Stimulated activated memory B cell treated with anti-CD40 and anti-IgM and Interleukin-4, amounts not matched to agents 10 μg/mL and 1 μg/mL and 100 μg/mL, for 72 hours (primary cell): ENCODE measurements at places on chromosomes 16 and 17.

- ATAC-seq: peak; percentile 73
These were observed 12.1 kb downstream of the CD300A start for GRCh38 chr17:74478420-74479100.

- ATAC-seq: no peak
These were observed 520.8 kb downstream of the HS3ST4 start for GRCh38 chr16:26212599-26212998.

- no peak for ATAC-seq
These were observed 6.1 kb upstream of the KRTAP2-4 start for GRCh38 chr17:41071606-41072360.

DNA sequence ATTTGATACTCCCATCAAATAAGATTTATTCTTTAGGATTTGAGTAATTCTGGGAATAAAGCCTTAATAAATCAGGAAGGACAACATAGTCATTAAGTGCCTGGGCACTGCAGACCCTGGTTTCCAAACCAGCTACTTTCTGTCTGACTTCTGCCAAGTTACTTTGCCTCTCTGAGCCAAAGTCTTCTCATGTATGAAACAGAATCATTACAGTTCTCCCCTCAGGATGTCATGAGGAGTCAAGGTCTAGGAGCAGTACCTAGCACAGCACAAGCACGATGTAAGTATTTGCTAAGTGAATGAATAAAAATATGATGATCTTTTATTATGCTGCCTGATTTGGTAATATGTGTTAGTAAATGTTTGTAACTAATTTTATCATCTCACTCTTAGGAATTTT is 30.4 kb upstream of the HEATR6 start:
- ATAC-seq: no peak

DNA sequence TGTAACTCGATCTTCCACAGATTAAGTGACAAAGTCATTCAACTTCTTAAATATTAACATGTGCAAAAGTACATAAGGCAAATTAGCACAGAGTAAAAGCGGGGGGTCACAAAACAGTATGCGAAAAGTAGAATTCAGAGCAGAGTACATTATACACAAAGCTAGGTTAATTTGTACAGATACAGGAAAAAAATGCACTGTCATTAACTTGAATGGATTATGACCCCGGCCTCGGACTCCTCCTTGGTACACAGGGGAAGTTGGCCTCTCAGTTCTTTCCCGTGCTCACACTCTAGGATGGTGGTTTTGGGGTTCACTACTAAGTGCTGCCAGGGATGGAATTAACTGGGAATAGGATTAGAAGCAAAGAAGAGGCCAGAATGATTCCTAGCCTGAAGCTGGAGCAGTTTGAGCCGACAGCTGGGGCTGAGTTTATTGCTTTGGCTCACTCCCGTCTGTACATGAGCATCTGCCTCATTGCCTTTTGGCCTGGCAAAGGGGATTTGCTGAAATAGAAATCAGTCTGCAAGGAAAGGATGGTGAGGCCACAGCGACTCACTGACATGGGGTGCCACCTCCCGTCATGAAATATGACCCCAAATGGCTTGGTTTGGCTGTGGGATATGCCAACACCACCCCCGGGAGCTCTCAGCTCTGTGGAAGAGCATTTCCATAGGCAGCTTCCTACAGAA is 23.6 kb downstream of the NTN1 start:
- no peak for ATAC-seq

DNA sequence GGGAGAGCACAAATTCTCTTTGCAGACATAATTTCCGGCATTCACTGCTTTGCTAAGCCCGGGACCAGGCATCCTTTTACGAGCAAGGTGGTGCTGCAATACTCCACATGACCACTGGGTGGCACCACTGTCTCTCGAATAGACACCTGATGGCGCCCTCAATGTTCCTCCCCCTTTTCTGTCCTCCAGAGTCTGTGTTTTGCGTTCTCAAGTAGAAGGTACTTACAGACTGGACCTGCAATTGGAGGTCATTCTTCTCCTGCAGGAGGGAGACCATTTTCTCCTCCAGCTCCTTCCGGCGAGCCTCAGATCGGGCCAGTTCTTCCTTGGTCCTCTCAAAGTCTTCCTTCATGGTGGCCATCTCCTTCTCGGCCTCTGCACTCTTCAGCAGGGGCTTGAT is 45.2 kb downstream of the MYH13 start:
- no peak for ATAC-seq

- ATAC-seq: no peak
These were observed 231.0 kb downstream of the C16orf95 start for GRCh38 chr16:87086156-87086555.

DNA sequence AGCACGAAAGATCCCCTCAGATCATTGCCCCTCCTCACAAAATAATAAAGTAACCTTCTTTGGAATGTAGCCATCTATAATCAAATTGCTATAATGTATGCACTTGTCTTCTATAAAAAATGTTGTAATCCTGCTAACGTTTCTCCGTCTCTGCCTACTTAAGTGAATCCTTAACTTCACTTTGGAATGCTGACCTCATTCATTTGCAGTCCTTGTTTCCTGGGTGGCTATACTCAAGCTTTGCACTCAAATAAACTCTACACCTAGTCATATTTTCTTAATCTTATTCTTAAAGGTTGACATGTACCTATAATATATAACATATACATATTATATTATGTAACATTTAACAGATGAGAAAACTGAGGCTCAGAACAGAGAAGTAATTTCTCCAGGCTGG is 22.7 kb downstream of the CHD9NB start:
- ATAC-seq: no peak

DNA sequence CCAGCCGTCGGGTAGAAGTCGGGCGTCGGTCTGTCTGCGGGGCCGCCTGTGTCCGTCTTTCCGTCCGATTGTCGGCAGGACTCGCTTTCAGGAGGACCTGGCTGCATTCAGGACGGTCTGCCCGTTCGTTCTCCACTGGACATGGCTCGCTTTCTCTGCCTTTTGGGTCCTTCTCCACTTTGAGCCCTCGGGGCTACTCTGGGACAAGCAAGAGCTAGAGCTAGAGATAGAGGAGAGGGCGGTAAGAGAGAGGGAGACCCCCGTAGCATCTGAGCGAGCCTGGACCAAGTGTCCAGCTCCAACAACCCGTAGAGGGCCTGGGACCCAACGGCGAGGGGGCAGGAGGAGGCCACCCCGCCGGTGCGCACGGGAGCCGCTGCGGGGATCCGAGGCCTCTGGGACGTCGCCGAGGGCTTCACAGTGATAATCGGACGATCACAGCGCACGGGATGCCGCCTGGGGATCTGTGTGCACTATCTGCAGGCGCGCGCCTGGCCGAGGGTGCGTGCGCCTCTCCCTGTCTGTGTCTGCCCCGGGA is 4.5 kb downstream of the TBX4 start:
- no peak for ATAC-seq

GRCh38 chr16:77406680-77407079 is 28.2 kb downstream of the ADAMTS18 start:
- ATAC-seq: no peak

DNA sequence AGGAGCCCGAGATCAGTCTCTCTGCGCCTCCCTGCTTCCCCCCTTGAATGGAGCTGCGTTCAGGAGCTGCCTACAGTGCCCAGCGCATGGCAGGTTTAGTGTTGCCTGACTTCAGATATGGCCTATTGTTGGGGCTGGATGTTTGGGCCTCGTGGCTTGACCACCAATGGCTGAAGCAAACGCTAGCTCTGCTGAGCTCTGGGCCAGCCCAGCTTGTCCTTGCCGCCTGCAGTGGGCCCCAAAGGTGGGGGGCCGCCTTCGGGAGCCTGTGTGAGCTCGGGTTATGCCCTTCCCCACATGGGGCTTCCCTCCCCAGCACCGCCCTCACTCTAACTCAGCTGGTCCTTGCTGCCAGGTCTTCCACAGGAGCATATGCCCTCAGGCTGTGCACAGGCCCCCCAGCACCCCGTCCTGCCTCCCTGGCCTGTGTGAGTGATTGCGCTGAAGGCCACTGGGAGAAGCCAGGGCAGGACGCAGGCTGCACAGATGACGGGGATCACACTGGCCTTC is 2.0 kb upstream of the METTL26 start:
- no peak for ATAC-seq

GRCh38 chr17:17783825-17784656 is 52.7 kb downstream of the SREBF1 start:
- peak; percentile 52 for ATAC-seq

DNA sequence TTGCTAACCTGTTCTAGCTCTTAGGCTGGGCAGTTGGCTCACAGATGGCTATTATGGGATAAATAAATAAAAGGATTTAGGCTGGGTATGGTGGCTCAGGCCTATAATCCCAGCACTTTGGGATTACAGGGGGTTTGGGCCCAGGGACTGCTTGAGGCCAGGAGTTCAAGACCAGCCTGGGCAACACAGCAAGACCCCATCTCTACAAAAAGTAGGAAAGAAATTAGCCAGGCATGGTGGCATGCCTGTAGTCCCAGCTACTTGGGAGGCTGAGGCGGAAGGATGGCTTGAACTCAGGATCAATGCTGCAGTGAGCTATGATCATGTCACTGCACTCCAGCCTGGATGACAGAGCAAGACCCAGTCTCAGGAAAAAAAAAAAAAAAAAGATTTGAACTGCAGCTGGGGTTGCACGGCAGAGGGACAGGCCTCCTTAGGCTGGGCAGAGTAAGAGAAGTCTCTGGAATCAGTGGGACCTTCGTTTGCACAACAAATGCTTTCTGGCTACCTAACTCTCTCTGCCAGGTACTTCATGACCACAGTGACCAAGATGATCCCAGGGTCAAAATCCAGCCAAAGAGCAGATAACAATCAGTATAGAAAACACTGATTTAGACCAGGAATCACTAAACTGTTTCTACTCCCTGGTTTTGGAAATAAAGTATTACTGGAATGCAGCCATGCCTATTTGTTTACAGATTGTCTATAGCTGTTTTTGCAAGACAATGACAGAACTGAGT is 6.8 kb downstream of the RUSF1 start:
- no peak for ATAC-seq

- no peak for ATAC-seq
These were observed 30.1 kb upstream of the BAHCC1 start for GRCh38 chr17:81365148-81365600.
